ENCODE measurements at places on chromosomes 12 and 14.

DNA sequence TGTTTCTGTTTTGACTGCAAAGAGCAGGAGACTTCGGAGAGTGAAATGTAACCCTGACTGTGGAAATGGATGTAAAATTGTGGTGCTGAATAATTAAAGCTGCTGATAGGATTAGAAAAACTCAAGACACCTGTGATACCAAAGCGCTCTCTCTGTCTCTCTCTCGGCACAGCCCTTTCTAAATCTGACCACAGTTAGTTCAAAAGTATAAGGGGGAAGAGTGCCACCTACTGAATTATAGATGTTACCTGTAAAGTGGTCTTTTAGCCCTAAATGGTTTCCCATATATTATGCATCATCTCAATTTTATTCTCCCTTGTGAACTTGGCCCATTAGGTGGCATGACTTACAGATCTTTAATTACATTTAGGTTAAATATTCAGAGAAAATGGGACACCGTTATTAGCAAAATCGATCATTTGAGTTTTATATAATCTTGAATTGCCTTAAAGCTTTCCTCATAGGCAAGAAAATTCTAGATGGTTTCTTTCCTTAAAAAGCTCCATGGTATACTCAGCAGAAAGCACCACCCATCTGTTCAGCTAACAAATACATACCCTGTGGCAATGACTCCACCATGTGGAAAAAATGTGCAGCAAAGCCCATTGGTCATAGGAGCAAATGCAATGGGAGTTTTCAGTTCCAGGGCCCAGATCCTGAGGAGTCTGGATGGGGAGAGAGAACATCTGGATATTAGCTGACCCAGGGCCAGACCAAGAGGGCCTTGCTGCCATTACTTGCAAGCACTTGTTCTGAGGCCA, 18.1 kb downstream of the RFC5 start:
- no peak for DNase-seq

GRCh38 chr14:60233251-60233650, 15.8 kb upstream of the PPM1A start:
- no peak for DNase-seq

DNA sequence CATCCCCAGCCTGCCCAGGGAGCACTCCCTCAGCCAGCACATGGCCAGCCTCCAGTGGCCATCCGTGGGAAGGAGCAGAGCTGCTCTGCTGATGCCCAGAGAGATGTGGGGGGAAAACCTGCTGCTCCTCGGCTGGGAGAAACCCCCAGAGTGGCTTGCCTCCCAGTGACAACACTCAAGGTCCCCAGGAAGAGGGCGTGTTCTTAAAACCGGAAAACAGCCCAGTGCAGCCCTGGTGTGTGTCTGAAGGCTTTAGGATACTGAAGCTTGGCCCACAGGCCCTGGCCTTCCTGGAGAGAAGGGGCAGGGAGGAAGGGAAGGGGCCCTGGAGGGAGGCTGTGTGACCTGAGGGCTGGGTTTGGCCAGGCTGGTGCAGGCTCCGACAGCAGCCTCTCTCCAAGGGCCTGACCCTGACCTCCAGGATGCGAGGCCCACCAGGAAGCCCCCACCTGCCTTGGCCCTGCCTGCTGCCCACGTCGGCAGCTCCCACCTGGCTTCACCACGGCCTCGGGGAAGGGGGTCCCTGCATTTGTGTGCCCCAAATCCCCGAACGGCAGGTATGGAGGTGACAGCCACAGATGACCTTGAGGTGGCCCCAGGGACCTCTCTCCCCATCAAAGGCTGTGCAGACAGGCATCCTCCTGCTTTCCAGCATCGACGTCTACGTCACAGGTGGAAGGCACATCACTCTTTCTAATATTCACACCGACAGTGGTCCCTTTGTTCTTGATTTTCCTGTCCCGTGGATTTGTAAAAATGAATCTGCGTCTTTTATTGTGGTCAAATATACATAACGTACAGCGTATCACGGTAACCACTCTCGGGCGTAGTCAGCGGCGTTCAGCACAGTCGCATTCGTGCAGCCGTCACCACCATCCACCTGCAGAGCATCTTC, 190.0 kb upstream of the C14orf180 start:
- no peak for DNase-seq

DNA sequence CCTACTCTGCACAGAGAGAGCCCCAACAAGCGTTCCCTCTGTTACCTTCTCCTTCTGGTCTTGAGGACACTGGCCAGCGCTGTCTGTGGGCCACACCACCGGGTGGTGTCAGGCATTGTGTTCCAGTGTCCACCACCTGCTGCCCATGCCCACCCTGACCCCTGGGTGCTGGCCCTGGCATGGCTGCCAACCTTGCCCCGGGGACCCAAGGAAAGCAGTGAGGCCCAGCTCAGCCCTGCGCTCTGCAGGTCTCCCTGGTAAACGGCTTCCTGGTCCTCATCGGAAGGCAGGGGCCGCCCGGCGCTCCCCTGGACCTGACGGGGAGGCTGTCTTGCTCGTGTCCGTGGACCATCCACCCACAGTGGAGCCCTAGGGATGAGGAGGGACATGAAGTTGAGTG, 21.8 kb upstream of the MEG3 start:
- no peak for DNase-seq

DNA sequence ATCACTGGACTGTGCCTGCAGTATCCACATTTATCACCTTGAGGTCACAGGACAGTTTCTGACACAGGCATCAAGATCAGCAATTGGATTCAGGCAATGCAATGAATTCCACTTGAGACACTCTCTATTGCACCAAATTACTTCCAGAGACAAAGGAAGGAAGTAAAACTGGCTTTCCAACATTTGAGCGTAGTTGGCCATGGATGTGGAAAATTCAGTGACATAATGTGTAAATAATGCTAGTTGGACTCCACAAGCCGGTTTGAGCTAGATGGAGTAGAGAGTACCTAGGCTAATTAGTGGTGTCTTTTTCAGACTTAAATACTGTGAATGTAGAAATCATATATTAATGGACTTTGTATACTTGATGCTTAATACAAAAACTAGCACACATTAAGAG, 168.3 kb upstream of the SYT1 start:
- no peak for DNase-seq

- DNase-seq, result no peak
Observed at GRCh38 chr12:65885716-65886115, 61.4 kb downstream of the HMGA2 start.

DNA sequence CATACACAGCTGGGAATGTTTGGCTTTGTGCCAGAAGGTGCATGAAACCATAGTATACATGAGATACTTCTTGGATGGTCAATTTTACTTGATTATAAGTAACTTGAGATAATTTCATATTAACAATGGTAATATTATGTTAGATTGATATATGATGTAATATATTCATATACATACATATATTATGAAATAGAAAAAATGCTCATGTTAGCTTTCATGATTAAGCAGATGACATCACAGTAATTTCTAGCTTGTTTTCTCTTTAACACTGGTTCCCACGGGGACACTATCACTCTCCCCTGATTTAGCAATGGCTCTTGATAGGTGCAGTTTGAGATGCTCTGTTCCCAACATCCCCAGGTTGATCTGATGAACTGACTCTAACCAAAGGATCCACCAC, 35.4 kb upstream of the NTF3 start:
- DNase-seq, result peak; percentile 65

- no peak for DNase-seq
Observed at GRCh38 chr12:40261937-40262336, 37.1 kb downstream of the LRRK2 start.

GRCh38 chr12:98983647-98984046, 338.6 kb downstream of the APAF1 start:
- no peak for DNase-seq

DNA sequence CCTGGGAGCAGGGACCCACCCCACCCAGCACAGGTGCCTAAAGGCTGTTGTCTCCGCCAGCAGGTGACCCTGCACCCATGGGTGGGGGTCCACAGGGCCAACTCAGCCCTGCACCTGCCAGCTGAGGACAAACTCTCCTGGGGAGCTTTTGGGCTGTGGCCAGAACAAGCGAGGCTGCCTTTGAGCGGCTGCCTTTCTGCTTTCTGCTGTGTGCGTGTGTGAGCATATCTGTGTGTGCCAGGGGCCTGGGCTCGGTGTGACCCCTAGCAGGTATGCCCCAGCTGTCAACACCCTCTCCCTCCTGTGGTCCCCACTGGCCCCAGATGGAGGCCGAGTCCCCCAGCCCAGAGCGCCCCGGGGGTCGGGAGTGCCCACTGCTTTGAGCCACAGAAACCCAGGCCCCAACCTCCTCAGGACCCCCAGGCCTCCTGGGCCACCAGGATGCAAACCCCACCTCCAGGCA, 25.9 kb upstream of the GPR132 start:
- DNase-seq, result no peak

DNA sequence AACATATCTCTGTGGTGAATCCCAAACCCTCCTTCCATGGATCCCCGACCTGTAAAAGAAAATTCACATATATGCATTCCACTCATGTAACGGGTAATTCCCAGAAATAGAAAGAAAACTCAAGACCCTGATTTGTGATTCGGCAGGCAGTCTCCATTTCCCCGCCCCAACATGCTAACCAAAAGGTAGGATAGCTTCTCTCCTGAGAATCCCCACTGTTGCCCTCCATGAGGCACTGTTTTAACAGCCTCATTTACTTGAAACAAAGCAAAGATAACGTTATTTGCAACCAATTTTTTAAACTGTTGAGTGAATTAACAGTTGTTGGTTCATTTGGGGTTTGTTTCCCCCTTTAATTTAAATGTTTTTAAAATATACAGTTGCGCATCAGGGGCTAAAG, 774 bp upstream of the SLC2A13 start:
- no peak for DNase-seq

GRCh38 chr12:34218193-34219045, 196.1 kb downstream of the ALG10 start:
- peak; percentile 61 for DNase-seq

- no peak for DNase-seq
Observed at GRCh38 chr14:67232066-67232465, 9.2 kb upstream of the PALS1 start.

- no peak for DNase-seq
Observed at GRCh38 chr14:102951034-102951433, 28.6 kb downstream of the AMN start.

Measured in NCI-H1417 treated with DMSO at 0.1 percent for 48 hours (cell line).